ENCODE measurements at places on chromosomes 2 and 18.

DNA sequence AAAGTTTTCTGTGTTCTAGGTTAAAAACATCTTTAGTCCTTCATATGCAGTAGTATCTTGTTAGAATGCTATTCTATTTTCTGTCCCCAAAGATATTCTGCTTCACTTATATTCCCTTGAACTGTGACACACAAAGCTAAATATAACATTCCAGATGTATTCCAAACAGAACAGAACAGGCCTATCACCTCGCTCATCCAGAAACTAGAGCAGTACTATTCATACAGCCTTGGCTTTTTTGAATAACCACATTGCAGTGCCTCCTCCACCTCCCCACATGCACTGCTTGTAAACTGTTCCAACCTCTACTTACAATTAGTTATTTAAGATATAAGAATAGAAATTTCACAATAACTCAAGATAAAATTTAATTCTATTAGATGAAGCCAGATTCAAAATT lies 196.8 kb downstream of the EXOC6B start:
- H3K27ac ChIP-seq: no peak overlapping the region
- no peaks in the 10 kb centered on the region for H3K4me1 ChIP-seq
- H3K4me3 ChIP-seq: no peak overlapping the region
- no peak for DNase-seq
- no peaks in the 10 kb centered on the region for H3K36me3 ChIP-seq

GRCh38 chr2:39160982-39161381 lies 40.1 kb upstream of the SOS1 start:
- no peak for DNase-seq
- peaks cover 1% of the 10 kb centered on the region for H3K36me3 ChIP-seq
- no peaks in the 10 kb centered on the region for H3K27me3 ChIP-seq
- no peak overlapping the region for H3K4me3 ChIP-seq
- H3K4me1 ChIP-seq: no peaks in the 10 kb centered on the region

- DNase-seq: no peak
- no peak overlapping the region for H3K27ac ChIP-seq
- H3K4me3 ChIP-seq: no peak overlapping the region
- H3K36me3 ChIP-seq: peaks cover 39% of the 10 kb centered on the region
- H3K27me3 ChIP-seq: no peaks in the 10 kb centered on the region
Measured at GRCh38 chr18:9737006-9737405, 28.9 kb downstream of the RAB31 start.

DNA sequence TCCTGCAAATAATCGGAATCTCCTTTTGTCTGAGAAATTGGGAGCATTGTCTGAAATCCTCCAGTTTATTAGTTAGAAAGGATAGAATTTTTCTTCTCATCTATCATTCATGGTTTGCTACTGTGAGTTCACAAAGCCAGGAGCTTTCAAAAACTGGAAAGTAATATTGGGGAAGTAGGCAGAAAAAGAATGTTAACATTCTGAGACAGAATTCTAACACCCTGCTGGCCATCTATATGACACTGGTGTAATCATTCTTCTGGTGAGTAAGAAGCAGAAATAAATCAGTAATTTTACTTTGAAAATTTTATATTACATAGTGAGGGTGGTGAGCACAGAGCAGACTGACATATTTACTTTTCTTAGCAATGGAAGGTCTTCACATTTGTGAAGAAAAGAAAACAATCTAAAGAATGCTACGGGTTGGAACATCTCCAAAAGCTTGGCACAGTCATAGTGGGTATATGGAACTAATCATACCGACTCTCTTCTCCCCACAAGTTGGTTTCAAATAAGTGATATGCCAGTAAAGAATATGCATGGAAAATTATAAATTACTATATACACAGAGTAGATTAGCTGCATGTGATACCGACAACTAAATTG lies 344.9 kb downstream of the LPIN1 start:
- H3K27me3 ChIP-seq: no peaks in the 10 kb centered on the region
- no peaks in the 10 kb centered on the region for H3K4me1 ChIP-seq
- no peak overlapping the region for H3K27ac ChIP-seq
- DNase-seq: peak; percentile 43

GRCh38 chr18:22971038-22971437 lies 37.9 kb downstream of the RBBP8 start:
- no peaks in the 10 kb centered on the region for H3K27me3 ChIP-seq
- DNase-seq: no peak
- no peak overlapping the region for H3K4me3 ChIP-seq

GRCh38 chr2:165594935-165595255 lies 125.4 kb downstream of the CSRNP3 start:
- no peak overlapping the region for H3K4me3 ChIP-seq
- no peaks in the 10 kb centered on the region for H3K4me1 ChIP-seq
- H3K27ac ChIP-seq: no peak overlapping the region
- no peaks in the 10 kb centered on the region for H3K36me3 ChIP-seq
- peak; percentile 7 for DNase-seq
- H3K27me3 ChIP-seq: no peaks in the 10 kb centered on the region

GRCh38 chr2:3624059-3624794 lies 29.3 kb downstream of the COLEC11 start:
- H3K36me3 ChIP-seq: no peaks in the 10 kb centered on the region
- H3K27ac ChIP-seq: no peak overlapping the region
- no peaks in the 10 kb centered on the region for H3K4me1 ChIP-seq
- no peaks in the 10 kb centered on the region for H3K27me3 ChIP-seq
- H3K4me3 ChIP-seq: no peak overlapping the region

GRCh38 chr2:117888897-117889296 lies 74.4 kb downstream of the DDX18 start:
- H3K27me3 ChIP-seq: no peaks in the 10 kb centered on the region
- H3K36me3 ChIP-seq: no peaks in the 10 kb centered on the region

DNA sequence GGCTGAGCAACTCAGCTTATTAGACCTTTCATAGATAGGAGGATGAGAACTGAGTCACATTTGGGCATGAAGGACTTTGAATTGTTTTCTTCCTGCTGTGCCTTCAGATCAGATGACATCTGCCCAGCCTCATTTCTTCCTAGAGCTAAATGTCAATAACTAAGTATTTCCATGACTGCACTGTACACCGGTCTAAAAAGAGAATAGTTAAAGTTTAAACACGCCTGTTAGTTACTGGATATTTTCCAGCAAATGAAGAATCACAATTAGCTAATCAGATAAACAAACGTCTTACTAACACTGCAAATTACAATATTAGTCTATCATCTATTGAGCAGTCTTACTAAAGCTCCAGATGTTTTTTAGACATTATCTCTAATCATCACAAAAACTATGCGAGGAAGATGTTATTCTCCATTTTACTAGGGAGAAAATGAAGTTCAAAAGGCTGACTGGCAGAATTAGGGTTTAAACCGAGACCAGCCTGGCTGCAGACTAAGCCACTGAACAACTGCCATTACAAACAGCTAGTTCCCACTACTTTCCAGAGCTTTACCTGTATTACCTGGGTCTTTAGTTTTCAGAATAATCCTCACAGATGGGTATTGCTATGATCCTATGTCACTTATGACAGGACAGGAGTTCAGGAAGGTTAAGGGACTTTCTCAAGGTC lies 69.4 kb upstream of the ZNF397 start:
- H3K27ac ChIP-seq: no peak overlapping the region
- no peak overlapping the region for H3K4me3 ChIP-seq
- H3K36me3 ChIP-seq: no peaks in the 10 kb centered on the region
- H3K4me1 ChIP-seq: no peaks in the 10 kb centered on the region
- H3K27me3 ChIP-seq: no peaks in the 10 kb centered on the region

GRCh38 chr2:119119076-119119785 lies 39.3 kb downstream of the C1QL2 start:
- no peaks in the 10 kb centered on the region for H3K36me3 ChIP-seq
- H3K4me1 ChIP-seq: no peaks in the 10 kb centered on the region
- DNase-seq: no peak
- no peak overlapping the region for H3K27ac ChIP-seq
- no peaks in the 10 kb centered on the region for H3K27me3 ChIP-seq

DNA sequence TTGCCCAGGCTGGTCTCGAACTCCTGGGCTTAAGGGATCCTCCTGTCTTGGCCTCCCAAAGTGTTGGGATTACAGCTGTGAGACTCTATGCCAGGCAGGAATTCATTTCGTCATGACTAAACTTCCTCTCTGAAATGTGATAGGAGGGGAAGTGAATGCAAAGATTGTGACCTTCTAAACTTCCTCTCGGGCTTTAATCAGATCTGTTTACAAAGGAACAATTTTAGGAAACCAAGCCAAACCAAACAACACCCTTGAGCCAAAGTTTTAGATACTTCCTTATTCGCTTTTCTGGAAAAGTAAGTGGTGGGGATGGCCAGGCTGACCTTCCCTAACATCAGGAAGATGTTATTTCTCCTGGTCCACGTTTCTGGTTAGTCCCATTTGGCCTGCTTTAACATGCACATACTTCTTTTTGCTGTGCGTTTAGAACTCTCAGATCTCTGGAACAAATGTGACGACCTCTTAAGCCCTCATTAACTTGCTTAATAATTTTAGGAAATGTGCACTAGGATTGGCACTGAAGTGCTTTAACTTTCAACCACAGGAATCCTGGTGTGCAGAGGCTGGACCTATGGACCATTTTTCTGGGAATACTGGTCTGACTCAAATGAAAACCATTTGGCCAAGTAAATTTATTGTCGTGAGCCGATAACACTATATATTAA lies 33.2 kb upstream of the YES1 start:
- no peaks in the 10 kb centered on the region for H3K27me3 ChIP-seq
- no peaks in the 10 kb centered on the region for H3K36me3 ChIP-seq
- no peaks in the 10 kb centered on the region for H3K4me1 ChIP-seq
- no peak for DNase-seq
- H3K27ac ChIP-seq: no peak overlapping the region
- H3K4me3 ChIP-seq: no peak overlapping the region

GRCh38 chr18:26703170-26703930 lies 155.0 kb upstream of the KCTD1 start:
- H3K27ac ChIP-seq: no peak overlapping the region
- no peaks in the 10 kb centered on the region for H3K36me3 ChIP-seq
- no peak for DNase-seq

- no peak overlapping the region for H3K27ac ChIP-seq
- H3K27me3 ChIP-seq: no peaks in the 10 kb centered on the region
- peak; percentile 98 for DNase-seq
- H3K4me3 ChIP-seq: no peak overlapping the region
- H3K4me1 ChIP-seq: peaks cover 11% of the 10 kb centered on the region
- no peaks in the 10 kb centered on the region for H3K36me3 ChIP-seq
Measured at GRCh38 chr2:113842919-113843736, 46.8 kb upstream of the ACTR3 start.

- H3K4me3 ChIP-seq: no peak overlapping the region
- DNase-seq: peak; percentile 3
- no peaks in the 10 kb centered on the region for H3K4me1 ChIP-seq
- H3K36me3 ChIP-seq: peaks cover 2% of the 10 kb centered on the region
- no peaks in the 10 kb centered on the region for H3K27me3 ChIP-seq
- no peak overlapping the region for H3K27ac ChIP-seq
Measured at GRCh38 chr2:238483021-238483420, 56.3 kb downstream of the ASB1 start.

- H3K4me1 ChIP-seq: peaks cover 6% of the 10 kb centered on the region
- peak overlapping the region; percentile 5 for H3K27ac ChIP-seq
- no peak overlapping the region for H3K4me3 ChIP-seq
- no peaks in the 10 kb centered on the region for H3K27me3 ChIP-seq
- peak; percentile 36 for DNase-seq
Measured at GRCh38 chr2:220076734-220077133, 449.3 kb downstream of the SLC4A3 start.

DNA sequence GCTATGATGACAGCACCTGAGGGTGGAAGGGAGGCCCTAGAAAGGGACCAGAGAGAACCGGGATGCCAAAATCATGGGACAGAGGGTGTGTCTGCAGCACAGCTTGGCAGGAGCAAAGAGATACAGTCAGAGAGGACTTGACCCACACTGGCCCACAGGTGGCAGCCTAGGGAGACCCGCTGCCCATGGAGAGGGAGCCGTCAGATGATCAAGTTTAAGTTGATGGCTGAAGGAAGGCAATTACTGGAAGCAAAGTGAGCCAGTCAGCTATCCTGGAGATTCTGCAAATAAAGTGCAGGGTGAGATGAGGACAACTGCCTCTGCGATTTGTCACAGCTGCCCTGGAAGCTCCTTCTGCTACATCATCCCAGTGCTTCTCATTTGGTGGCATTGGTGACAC lies 74.0 kb downstream of the CMPK2 start:
- no peaks in the 10 kb centered on the region for H3K27me3 ChIP-seq
- H3K36me3 ChIP-seq: no peaks in the 10 kb centered on the region
- DNase-seq: no peak
- H3K27ac ChIP-seq: no peak overlapping the region
- H3K4me3 ChIP-seq: no peak overlapping the region

DNA sequence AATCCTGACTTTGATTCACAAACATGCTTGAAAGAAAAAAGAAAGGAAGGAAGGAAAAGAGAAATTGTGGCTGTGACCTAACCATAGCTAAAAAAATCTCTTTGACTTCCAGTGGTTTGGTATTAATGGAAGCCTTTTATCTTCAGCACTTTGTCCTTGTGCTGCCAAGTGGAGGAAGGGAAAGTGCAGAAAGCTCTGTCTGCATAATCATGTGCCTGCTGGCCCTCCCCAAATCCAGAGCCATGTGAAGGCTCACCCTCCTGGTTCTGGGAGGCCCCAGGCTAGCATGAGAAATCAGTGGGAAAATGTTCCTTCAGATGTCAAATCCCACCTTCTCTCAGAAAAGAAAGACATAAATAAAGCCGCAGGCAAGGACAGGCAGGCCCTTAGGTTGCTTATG lies 48.3 kb upstream of the BMPR2 start:
- DNase-seq: no peak
- H3K4me3 ChIP-seq: no peak overlapping the region
- no peaks in the 10 kb centered on the region for H3K36me3 ChIP-seq

GRCh38 chr2:203802342-203803052 lies 65.1 kb upstream of the CTLA4 start:
- no peak overlapping the region for H3K4me3 ChIP-seq
- peak; percentile 34 for DNase-seq
- H3K27me3 ChIP-seq: no peaks in the 10 kb centered on the region
- no peaks in the 10 kb centered on the region for H3K4me1 ChIP-seq
